KG1 (cell line): ENCODE measurements at places on chromosomes 5 and 9.

GRCh38 chr5:131774652-131775367, 22.0 kb downstream of the FNIP1 start:
- DNase-seq: no peak

DNA sequence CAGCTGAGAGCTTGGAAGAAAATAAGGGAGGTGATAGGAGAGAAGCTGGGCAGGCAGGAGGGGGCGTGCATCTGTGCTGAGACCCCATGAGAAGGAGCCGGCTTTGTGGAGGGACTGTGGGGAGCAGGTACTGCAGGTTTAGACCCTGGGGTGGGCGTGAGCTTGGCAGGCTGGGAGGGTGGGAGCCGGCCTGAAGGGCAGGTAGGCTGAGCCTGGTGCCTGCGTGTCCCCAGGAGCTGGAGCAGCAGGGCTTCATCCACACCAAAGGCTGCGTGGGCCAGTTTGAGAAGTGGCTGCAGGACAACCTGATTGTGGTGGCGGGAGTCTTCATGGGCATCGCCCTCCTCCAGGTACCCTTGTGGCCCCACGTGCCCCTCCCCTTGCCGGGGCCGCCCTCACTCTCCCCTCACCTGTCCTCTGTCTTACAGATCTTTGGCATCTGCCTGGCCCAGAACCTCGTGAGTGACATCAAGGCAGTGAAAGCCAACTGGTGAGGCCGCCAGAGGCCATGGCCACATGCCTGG, 9.2 kb downstream of the TSPAN17 start:
- no peak for DNase-seq

DNA sequence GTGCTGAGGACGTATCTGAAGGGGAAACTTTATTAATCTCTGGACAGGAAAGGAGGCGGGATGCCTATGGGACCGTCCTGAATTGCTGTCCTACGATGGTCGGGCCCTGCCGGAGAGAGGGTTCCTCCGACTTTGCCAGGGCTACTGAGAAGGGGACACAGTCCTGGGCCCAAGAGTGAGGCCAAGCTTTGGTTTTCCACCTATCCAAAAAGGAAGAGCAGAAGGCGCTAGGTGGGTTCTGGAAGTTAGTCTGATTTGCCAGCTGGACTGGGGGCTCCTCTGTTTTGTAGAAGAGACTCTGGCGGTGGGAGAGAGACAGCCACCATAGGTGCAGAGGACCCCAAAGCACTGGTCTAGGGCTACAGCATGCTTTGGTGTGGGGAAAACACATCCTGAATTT, 243.8 kb upstream of the IRX4 start:
- no peak for DNase-seq

DNA sequence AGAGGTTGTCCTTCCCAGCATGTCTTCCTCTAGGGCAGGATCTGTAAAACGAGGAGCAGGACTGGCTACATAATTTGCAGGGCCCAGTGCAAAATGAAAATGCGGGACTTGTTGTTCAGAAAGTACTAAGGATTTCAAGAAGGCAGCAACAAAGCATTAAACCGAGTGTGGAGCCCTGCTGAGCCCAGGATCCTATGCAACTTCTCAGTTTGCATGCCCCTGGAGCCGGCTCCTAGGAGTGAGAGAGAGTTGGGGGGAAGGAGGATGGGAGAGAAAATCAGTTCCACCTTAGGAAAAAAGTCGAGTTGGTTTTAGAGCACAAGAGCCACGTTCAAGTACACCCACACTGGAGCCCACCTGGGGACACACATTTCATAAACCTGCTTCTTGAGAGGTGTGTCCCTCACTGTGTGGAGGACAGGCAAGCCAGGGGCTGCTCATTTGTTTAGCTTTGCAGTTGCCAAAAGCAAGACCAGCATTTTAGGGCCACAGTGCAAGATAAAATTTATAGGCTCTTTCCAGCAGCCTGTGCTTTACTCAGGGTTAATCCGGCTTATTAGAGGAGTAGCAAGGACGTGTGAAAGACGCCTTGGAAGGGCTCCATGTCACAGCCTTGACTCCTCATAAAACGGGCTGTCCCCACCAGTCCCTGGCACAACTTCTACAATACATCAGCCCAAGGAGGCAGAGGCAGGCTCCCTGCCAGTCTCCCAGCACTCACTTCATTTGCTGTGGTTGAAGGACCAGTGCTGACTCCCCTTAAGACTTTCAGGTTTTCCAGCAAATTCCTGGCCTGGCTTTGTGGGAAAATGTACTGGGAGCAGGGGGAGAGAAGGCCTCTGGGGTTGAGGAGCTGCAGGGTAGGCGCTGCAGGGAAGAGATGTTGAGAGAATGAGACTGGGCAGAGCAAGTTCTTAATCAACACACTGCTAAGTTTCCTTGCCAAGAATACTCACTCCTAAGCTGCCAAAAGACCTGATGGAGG, 159.7 kb upstream of the SEMA6A start:
- no peak for DNase-seq

GRCh38 chr5:132526974-132527564, 16.3 kb downstream of the IL5 start:
- no peak for DNase-seq

DNA sequence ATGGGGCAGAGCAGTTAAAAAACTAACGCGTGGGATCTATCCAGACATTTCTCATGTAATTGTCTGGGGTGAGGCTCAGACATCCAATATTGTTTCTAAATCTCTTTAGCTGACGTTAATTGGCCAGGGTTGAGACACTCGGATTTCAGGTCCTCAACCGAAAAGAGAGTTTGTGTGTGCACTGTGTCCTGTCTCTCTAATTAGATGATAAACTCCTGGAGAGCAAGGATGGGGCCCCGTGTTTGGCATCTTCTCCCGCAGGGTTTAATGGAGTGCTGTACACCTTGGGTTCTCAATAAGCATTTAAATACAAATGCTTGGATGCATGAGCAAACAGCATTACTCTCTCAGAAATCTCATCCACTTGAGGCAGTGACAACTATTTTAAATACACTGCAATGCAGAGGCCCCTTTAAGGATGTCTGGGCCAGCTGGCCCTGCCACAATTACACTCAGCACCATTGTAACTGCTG, 139.6 kb downstream of the MTX3 start:
- DNase-seq: no peak
